ENCODE measurements at places on chromosomes 6 and 20. TPM values are rescaled to one million over a fixed set of nuclear protein-coding genes. Genes with fewer than 3 reads are reported as not detected.

Gene KIAA1755
- total RNA-seq, result not detected

Gene CASS4
- 0.07 TPM for total RNA-seq

Gene CST2
- total RNA-seq, result not detected

Gene OTOR
- not detected for total RNA-seq

Gene THEMIS
- not detected for total RNA-seq

Gene EPPIN
- total RNA-seq, result not detected

Gene GNAS-AS1
- 1.8 TPM for total RNA-seq

Gene ZSCAN12
- 7.6 TPM for total RNA-seq

Gene SIRPD
- not detected for total RNA-seq

Gene PTCRA
- not detected for total RNA-seq

Gene RUNX2
- total RNA-seq, result 1.9 TPM

Gene EYA2
- 0.30 TPM for total RNA-seq

Gene ENPP3
- 0.39 TPM for total RNA-seq

Gene OR2B6
- not detected for total RNA-seq

Gene SLC16A10
- total RNA-seq, result 21.4 TPM

Gene LINC00237
- not detected for total RNA-seq

Gene FGD2
- total RNA-seq, result not detected

Gene SYCP2
- not detected for total RNA-seq

Gene CNKSR3
- total RNA-seq, result 4.4 TPM

Gene MCM3
- 149 TPM for total RNA-seq

Gene GSTA4
- total RNA-seq, result 64.5 TPM

Gene SMPDL3A
- total RNA-seq, result 1.4 TPM

Gene DNAJC5
- total RNA-seq, result 37.7 TPM

Gene CDH26
- 1.6 TPM for total RNA-seq

Gene DXO
- 44.9 TPM for total RNA-seq

Gene SLC35D3
- 2.4 TPM for total RNA-seq

Gene CCN5
- total RNA-seq, result not detected

Gene EHMT2
- 120 TPM for total RNA-seq

Gene ANKRD66
- not detected for total RNA-seq

Gene MEP1A
- not detected for total RNA-seq

Gene NRSN1
- not detected for total RNA-seq

Gene F13A1
- total RNA-seq, result 2.4 TPM

Data from cardiac muscle cell (in vitro differentiated cells and primary cell).